T follicular helper cell (primary cell): ENCODE measurements at places on chromosomes 11 and 22.

DNA sequence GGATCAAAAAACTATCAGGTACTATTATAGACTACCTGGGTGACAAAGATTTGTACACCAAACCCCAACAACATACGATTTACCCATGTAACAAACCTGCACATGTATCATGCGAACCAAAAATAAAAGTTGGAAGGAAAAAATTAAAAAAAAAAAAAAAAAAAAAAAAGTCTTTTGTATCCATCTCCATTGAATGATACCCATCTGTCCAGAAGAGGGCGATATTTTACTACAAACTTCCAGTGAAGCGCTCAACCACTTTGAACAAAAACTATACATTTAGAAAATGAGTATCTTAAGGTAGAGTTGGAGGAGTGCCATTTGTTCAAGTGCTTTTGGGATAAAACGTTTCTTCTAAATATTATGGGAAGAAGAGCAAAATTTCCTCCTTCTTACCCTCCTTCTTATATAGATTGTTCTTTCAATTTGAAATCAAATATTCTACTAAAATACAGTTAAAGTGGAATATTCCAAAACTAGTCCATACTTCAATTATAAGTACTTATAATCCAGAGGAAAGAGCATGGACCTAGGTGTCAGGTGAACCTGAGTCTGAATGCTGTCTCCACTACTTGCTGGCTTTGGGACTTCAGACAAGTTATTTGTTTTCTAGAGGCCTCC lies 23.3 kb downstream of the ARL14EP start:
- DNase-seq: no peak

- DNase-seq: peak; percentile 41
These were observed 59.4 kb downstream of the ACER3 start for GRCh38 chr11:76919887-76920746.

DNA sequence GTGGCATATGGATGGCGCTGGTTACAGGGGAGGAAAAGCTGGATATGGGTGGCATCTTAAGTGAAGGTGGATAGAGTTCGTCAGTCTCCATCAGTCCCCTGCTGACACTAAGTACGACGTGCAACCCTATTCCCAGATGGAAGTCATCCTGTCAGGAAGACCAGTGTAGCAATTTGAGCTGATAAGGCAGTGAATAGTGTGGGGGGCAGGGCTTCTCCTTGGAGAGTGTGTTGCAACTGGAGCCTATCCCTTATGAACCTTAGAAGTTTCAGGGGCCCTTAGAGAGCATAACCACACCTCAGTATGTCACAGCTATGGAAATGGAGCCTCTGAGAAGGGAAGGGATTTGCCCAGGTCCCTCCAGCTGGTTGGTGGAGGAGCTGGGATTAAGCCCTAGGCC lies 36.1 kb upstream of the ANKK1 start:
- DNase-seq: no peak

GRCh38 chr11:132528181-132528580 lies 1004.1 kb downstream of the OPCML start:
- no peak for DNase-seq

DNA sequence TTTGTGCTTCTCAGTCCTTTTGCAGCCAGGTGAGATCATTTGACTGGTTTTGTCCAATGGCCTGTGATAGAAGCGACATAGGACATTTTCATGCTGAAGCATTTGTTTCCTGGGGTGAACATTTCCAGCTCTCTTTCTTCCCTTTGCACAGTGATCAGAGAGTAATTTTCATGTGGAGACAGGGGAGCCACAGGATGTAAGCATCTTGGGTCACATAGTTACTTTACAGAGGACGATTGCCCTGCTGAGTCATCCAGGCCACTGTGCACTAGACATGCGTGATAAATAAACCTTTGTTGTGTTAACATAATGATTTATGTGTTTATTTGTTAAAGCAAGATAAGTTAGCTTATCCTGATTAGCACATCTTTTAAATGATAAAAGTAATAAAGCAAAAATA lies 263.5 kb upstream of the CCDC179 start:
- DNase-seq: no peak

DNA sequence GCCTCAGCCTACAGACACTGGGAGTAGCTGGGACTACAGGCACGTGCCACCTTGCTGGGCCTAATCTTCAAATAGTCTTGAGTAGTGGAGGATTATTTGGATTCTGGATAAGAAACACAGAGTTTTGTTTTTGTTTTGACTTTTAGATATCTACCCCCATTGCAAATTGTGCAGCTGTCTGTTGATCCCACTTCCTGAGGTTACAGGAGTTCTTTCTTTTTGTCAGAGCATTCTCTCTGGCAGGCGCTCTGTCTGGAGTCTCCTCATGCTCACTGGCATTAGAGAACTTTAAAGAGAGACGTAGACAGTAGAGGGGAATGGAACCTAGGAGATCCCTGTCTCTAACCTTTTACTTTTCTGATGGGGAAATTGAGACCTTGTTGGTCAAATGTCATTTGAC lies 7.8 kb upstream of the ADAMTS8 start:
- no peak for DNase-seq

- no peak for DNase-seq
These were observed 106.2 kb downstream of the IGLL1 start for GRCh38 chr22:23473901-23474300.

DNA sequence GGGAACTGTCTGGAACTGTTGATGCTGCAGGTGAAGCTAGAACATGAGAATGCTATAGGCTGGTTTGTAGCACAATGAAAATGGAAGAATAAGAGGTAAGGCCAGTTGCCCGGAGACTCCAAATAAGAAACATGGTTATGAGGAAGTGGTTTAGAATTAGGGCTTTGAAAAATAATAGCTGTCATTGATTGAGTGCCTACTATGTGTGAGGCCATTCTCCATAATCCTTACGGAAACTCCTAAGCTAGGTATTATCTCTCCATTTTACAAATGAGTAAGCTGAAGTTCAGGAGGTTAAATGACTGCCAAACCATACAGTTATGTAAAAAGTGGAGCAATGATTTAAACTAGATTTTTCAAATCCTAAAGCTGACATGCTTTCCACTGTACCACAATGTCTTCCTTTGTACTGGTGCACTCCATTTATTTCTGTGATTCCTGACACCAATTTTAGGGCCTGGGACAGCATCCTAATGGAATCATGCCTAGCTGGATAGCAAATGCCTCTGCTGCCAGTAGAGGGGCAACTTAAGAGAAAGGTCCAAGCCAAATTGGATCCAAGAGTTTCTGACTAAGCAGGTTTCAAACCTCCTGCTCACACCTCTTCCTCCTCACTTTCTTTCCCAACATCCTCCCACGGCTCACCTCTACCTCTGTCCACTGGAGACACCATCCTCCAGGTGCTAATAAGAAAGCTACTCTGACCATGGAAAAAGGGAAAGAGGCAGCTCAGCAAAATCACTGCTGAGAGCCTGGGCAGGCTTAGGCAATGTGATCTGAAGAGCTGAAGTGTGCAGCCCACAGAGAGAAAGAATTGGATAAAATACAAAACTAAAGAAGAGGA lies 46.9 kb upstream of the PICALM start:
- DNase-seq: no peak
